ENCODE measurements at places on chromosomes 6 and 20.

DNA sequence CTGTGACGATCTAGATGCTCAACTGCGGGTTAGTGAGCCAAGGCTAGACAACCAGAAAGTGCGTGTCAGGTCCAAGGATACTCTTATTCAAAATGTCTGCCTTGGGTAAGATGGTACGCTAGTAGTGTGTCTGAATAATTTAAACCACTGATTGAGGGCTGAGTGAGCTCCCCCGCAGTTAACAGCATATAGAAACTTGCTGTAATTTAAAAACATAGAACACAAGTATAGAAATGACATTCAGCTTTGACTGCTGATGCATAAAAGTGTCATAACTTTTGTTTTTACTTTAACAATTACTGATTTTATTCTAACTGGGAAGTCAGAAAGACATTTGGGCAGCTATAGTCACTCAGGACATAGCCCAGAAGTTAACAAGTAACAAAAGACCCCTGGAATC, 45.6 kb upstream of the SLC22A1 start:
- DNase-seq: no peak

GRCh38 chr20:31680286-31681127, 42.2 kb downstream of the BCL2L1 start:
- DNase-seq: no peak

DNA sequence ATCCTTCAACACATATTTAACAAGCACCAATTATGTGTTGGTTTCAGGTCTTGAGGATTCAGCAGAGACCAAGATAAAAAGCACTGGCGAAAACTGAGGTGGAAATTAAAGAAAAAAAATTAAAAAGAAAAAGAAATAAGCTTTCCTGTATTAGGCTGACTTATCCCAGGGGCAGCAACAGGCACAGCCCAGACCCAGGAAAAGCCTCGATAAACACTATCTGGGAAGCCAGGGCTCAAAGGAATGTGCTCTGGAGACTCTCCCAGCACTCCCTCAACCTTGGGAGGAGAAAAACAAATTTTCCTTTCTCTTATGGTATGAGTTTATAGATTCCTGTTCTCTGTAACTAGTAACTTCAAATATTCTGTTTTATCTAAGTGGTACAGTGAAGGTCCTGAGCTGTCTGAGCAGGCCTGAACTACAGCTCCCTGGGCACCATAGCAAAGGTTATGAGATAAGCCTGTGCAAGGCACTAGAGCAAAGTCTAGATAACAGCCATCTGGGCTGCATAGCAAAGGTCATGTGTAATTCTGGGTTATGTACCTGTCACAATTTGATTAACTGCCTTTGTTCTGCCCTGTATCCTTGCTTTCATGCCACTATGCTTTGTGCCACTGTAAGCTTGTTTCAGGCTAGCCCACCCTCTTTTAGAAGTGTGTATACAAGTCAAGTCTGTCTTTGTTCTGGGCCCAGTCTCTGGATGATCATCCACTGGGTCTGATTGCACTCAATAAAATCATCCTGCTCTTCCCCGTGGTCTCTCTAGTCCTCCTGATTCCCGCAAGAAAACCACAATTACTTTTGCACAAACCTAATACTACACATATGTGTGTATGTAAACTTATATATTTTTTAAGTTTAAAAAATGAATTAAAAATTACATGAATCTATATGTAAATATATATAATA, 54.0 kb downstream of the IL22RA2 start:
- DNase-seq: no peak

DNA sequence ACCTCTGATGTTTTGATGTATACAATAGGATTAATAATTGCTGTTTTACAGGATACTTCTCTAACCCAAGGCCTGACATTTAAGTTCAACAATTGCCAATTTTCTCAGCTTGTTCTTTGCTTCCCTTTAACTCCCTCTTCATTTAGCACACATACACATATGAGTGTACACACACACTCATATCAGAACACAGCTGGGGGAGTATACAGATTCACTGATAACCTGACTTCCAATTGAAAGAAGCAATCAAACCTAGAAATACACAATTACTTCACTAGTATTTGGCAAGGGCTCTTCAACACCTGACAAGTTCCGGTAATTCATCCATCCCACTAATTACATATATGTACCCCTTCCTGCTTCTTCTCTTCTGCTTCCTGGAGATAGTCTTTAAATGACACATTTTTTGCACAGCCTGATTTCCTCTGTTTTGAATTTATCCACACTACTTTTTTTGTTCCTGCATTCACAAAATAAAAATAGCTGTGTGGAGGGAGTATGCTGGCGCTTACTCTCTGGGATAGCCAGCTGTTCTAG, 11.2 kb downstream of the UST start:
- no peak for DNase-seq

DNA sequence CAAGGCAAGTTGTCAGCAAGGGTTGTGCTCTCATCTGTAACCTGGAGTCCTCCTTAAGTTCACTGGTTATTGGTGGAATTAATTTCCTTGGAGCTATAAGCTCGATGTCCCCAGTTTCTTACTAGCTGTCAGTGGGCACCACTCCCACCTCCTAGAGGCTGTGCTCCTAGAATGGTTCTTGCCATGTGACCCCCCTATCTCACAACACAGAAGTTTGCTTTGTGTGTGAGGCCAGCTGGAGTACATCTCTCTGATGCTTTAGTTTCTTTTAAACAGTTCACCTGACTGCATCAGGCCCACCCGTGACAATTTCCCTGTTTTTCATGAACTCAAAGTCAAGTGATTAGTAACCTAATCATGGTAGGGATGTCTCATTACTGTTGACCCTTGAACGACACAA, 179.1 kb upstream of the SCGN start:
- DNase-seq: no peak

GRCh38 chr20:22523499-22524392, 60.6 kb downstream of the FOXA2 start:
- no peak for DNase-seq

DNA sequence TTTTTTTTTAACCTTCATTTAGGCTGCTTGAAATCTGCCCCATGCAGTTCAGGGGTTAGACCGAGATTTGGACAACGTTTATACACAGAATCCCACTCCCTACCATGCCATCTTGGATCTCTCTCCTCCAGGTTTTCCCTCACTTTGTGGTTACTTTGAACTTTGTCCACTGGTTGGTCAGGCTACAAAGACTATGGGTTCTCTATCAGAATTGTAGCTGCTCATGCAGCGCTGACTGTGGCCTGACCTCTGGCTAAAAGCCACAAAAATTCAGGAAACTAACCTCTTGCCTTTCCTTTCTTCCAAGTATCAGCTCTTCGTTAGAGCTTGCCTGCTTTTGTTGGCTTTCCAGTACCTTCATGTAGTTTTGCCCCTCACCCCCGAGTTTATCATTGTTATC, 44.9 kb upstream of the KCNG1 start:
- DNase-seq: no peak

- no peak for DNase-seq
These were observed 22.0 kb downstream of the RANBP9 start for GRCh38 chr6:13689511-13690256.

- DNase-seq: no peak
These were observed 24.4 kb downstream of the SPDEF start for GRCh38 chr6:34531580-34532201.

DNA sequence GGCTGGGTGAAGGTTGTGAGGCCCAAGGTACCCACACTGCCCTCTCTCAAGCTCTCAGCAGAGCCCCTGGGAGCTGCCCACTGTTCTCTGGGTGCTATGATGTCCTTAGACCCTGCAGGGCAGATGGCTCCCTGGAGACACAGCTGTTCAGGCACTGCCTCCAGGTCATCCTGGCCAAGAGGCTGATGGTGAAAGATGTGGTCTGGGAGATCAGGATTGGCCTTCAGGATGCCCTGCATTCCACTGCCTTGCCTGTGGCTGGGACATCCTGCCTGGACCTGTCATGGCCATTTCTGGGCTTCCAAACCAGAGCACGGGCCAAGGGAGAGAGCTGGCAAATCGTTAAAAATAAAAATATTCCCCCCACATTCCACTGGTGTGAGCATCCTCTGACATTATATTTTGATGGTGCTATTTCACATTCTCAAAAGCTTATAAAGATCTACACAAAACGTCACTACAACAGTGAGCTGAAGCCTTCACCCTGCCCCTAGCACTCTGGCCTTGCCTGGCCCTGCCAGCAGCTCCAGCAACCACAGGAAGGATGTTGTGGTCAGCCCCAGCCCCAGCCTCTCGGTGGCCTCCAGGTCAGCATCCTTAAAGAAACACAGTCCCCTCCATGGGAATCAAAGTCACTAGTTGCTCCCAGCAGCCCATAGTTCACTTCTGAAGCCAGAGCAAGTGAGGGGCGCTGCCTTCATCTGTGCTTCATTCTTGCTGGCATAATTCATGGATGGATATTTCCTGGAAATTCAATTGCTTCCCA, 13.5 kb upstream of the KCNK16 start:
- DNase-seq: no peak

- DNase-seq: no peak
These were observed 398.4 kb upstream of the ID4 start for GRCh38 chr6:19438566-19439353.

- no peak for DNase-seq
These were observed 121.3 kb upstream of the PHACTR1 start for GRCh38 chr6:12595161-12595811.

GRCh38 chr6:99491171-99491570, 24.1 kb downstream of the USP45 start:
- no peak for DNase-seq

DNA sequence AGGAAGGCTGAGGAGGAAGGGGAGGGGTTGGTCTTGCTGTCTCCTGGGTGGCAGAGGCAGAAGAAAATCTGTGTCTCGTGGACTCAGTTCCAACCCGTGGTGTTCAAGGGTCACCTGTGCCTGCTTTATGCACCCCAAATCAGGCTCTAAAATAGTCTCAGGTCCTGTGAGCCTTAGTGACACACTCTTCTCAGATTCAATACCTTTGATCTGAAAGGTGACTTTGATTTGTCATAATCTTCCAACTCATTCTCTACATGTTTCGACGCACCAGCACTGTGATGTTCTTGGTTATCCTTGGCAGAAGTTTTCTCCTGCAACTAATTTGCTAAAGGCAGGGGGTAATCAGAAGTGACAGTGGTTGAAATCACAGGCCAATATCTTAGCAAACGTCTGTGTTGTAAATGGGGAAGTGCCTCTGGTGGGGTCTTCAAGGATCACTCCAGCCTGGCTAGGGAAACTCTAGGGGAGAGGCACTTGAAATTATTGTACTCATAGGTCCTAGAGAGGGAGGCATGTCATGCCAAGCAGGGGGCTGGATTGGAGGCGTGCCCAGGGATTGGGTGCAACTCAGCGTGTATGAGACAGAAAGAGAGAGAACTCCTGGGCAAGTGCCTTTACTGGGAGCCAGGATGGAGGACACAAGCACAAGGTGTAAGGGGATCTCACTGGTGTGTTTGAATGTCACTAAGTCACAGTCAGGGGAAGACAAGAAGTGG, 19.0 kb upstream of the PRND start:
- no peak for DNase-seq

GRCh38 chr6:132907914-132908313, 93.5 kb downstream of the RPS12 start:
- no peak for DNase-seq

DNA sequence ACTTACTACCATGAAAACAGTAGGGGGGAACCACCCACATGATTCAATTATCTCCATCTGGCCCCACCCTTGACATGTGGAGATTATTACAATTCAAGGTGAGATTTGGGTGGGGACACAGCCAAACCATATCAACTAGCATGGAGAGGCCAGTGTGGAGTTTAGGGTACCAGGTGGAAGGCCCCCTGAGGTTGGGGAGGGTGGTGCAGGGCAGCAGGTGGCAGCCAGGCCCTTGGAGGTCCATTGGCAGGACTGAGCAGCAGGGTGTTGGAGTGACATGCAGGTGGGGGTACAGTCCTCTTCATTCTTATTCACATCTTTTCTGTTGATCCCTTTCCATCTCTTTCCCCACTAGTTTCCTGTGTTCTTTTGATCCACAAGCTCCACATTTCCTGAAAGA, 42.9 kb downstream of the PHACTR3 start:
- DNase-seq: no peak

- peak; percentile 87 for DNase-seq
These were observed 732 bp upstream of the STXBP5 start for GRCh38 chr6:147203311-147204059.

DNA sequence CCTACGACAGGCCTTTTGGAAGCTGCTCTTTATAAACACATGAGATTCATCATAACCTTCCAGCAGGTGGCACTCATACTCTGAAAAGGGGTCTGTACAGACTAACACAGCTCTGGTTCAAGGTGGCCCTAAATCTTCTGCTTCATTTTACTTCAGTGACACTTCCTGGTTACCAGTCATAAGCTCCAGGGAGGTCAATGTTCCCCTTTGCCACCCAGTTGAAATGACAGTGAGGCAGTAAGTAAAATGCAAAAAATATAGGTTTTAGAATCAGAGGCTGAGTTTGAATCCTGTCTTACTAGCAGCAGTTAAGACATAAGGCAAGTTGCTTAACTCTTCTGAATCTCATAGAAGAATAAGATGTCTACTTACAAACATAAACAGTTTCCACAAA, 132.8 kb downstream of the CDK19 start:
- DNase-seq: no peak

GRCh38 chr6:4812068-4812467, 35.9 kb downstream of the CDYL start:
- DNase-seq: no peak

- no peak for DNase-seq
These were observed 74.9 kb downstream of the FYN start for GRCh38 chr6:111798281-111798725.

GRCh38 chr6:164856138-164856537, 453.3 kb downstream of the C6orf118 start:
- DNase-seq: no peak

DNA sequence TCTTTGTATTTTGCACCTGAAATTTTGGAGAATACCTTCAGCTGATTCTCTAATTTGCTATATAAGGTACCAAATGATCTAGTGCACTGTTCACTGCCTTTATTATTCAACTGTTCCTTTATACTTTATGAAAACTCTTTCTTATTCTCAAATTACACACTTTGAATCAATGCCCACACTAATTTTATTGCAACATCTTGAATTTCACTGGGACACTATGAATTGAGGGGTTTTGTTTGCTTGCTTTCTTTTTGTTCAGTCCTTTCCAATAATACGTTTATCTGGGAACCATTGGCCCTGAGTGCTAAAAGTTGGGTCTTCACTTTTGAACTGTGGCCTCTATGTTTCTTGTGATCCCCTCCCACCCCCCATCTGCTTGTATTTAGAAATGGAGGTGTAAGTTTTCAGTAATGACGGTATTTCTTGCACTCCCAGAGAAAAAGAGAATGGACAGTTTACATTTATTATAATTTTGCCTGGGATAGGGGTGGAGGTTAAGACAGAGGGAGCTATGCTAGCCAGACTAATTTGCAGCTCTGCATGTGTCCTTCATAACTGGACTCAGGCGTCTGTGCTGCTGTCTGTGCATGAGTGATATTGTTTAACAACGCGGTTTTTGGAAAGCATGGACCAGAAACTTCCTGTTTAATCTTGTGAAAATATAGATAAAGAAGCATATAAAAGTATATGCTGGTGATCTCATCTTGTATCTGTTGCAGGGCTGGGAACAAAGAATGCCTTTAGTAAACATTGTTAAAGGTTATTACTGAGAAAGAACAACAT, 98.1 kb downstream of the DNAH8 start:
- DNase-seq: no peak

DNA sequence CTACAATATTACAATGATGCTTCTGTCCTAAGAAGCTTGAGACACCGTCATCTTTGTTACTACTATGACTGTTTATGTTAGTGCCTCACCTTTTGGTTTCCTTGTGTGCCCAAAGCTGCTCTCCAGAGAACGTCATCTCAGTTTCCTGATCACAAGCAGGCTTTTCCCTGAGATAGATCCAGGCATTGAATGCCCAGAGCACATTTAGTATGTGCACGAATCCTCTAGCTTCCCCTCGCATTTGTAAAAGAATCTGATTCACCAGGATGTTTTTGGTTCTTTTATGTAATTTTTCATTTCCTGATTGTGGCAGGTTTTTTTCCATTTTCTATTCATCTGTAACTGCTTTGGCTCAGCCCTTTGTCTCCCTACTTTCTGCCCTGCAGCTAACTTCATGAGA, 100.2 kb upstream of the TMEM181 start:
- DNase-seq: no peak
